ENCODE measurements at places on chromosomes 7 and 10.

DNA sequence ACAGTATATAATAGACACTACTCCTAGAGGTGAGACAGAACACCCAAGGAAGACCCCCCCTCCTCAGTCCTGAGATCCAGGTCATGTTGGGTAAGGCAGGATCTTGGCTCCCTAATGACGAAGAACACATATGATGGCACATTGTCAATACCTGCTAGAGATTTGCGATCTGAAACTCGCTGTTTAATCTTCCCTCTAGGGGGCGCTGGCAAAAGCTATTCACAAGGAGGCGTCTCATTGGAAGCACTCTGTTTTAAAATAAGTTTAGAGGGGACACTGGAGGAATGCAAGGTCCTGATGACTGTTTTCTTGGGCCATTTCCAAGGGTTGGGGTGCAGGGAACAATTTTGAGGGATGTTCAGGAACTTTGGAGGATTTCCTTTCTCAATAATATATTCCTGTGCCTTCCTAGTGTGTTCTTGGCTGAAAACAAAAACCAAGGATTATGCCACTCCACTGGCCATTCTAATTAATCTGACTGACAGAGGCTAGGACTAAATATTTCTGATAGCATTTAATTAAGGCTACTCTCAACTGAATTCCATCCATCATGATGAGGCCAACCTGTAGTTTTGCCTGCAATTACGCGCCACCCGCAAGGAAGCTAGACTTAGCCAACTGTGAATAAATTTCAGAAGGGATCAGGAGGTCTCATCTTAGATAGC, 1013.8 kb upstream of the MBL2 start:
- DNase-seq: no peak

- DNase-seq: no peak
Observed at GRCh38 chr10:27446091-27446918, 57.8 kb upstream of the RAB18 start.

DNA sequence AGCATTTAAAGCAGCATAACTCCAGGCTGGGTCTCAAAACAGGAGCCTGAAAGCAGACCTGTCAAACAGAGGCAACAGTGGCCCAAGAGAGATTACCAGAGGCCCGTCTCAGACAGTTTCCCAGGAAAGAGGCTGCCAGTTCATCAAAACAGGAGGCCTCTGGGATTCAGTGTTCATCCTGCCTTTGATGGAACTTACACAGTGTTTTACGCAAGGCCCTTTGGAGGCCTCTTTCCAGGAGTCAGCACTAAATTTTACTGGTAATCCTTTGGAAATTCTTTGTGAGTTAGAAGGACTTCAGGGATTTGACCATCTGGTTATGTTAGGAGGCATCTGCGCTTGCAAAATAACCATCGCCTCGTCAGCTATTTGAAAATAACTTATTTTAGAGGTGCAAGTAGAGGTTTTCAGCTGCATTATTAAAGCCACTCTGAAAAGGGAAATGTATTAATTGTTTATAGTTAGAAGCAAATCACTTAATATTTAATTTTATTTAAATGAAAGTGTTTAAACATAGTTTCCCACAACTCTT, 501.2 kb upstream of the COBL start:
- no peak for DNase-seq

GRCh38 chr10:60797200-60797599, 18.9 kb downstream of the CDK1 start:
- no peak for DNase-seq

Measured in activated naive CD4-positive, alpha-beta T cell (primary cell).